Astrocyte of the cerebellum (primary cell): ENCODE measurements at places on chromosomes 5 and 9.

- DNase-seq: no peak
These were observed 20.3 kb upstream of the TNIP1 start for GRCh38 chr5:151101151-151101550.

GRCh38 chr5:146565764-146566367 is 49.9 kb upstream of the GPR151 start:
- peak; percentile 42 for DNase-seq

GRCh38 chr9:132293145-132293721 is 61.6 kb downstream of the SETX start:
- DNase-seq: no peak

DNA sequence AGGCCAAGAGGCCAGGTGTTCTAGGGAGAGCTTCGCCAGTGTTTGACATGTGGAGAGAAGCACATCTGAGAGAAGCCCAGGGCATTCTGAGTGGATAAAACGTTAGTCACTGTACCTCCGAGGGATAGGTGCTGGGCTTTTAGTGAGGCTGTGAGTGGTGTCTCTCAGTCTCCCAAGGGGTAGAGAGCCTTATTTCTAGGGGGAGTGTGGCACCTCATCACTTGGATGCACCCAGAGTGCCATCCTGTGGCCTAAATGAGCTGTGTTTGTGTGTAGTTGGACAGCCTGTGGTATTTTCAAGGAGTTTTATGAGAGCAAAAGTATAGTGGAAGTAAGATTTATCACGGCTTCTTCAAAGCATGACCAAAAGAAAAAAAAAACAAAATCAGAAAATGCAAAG is 1046.9 kb upstream of the WWC1 start:
- no peak for DNase-seq

- DNase-seq: no peak
These were observed 358.7 kb upstream of the KLF4 start for GRCh38 chr9:107847978-107848964.

DNA sequence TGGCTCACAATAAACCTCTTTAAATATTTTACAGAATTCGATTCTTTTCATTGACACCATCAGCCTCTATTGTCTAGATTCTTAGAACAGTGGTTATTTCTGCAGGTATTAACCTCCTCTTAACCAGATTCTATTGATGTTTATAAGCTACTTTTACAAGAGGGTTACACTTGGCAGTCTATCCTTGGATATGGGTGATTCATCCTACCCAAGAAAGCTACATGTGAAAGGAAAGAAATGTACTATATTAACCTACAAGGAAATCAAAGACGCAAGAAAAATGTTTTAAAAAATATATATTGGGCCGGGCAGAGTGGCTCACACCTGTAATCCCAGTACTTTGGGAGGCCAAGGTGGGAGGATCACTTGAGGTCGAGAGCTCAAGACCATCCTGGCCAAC is 16.7 kb downstream of the SLC25A25 start:
- DNase-seq: no peak

GRCh38 chr5:94310833-94311232 is 307.6 kb downstream of the KIAA0825 start:
- no peak for DNase-seq

DNA sequence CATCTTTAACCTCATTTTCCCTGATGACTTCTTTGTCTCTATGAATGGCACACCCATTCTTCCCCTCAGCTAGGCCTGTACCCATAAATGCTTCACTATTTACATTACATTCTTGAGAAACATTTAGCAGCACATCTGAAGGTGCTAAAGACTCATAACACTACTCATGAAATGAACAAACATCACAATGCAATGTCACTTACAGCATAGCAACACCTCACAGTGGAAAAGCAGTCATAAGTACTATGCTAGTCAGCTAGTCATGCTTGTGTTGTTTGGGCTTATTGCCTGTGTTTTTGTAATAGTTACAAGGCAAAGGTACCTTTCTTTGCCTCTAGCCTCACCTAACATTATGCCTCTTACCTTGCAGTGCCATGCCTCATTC is 228.9 kb downstream of the KIAA0825 start:
- no peak for DNase-seq

- DNase-seq: no peak
These were observed 80.3 kb downstream of the RCL1 start for GRCh38 chr9:4873066-4873465.

- DNase-seq: no peak
These were observed 4.5 kb upstream of the MSMP start for GRCh38 chr9:35758475-35759050.

GRCh38 chr9:112029921-112030444 is 133.4 kb downstream of the UGCG start:
- DNase-seq: no peak

- DNase-seq: no peak
These were observed 79.8 kb downstream of the COL27A1 start for GRCh38 chr9:114235033-114235661.

GRCh38 chr5:170656346-170656745 is 127.2 kb upstream of the GABRP start:
- no peak for DNase-seq

DNA sequence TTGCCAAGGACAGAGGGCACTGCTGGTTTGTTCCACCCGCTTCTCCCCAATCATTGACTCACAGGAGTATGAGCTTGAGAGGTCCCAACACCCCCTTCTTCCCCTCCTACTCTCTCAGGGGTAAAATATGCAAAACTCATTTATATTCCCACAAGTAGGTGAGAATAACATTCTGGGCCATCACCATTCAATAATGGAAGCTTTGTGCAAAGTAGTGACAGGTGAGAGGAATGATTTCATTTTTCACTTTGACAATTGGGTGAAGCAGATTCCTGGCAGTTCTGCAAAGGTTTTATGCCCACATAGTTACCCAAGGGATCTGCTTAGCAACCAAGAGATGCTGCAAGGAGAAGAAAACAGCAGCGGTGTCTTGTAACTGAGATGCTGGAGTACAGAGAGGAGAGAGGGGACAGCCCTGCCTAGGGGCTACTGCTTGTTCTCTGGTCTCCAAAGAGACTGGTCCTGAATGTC is 137.6 kb downstream of the CMYA5 start:
- DNase-seq: no peak

DNA sequence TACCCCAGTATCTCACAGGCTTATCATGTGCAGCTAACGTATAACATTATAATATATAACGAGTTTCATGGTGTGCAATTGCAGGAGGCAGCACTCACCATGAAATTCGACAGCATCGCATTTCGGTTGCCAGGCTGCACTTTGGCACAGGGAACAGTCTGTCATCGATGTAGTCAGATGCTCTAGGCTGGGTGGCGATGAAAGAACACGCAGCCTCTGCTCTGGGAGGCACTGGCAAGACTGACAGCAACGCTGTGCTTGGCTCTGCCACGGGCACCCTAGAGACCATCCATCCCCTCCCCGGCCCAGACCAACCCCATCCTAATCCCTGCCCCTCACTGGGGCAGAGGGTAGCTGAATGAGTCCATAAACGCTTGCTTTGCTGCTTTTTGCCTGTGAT is 290.8 kb downstream of the MED10 start:
- DNase-seq: no peak

- no peak for DNase-seq
These were observed 75.1 kb upstream of the PANK3 start for GRCh38 chr5:168654211-168654721.

- peak; percentile 36 for DNase-seq
These were observed 176.8 kb upstream of the RASEF start for GRCh38 chr9:83239747-83240146.

DNA sequence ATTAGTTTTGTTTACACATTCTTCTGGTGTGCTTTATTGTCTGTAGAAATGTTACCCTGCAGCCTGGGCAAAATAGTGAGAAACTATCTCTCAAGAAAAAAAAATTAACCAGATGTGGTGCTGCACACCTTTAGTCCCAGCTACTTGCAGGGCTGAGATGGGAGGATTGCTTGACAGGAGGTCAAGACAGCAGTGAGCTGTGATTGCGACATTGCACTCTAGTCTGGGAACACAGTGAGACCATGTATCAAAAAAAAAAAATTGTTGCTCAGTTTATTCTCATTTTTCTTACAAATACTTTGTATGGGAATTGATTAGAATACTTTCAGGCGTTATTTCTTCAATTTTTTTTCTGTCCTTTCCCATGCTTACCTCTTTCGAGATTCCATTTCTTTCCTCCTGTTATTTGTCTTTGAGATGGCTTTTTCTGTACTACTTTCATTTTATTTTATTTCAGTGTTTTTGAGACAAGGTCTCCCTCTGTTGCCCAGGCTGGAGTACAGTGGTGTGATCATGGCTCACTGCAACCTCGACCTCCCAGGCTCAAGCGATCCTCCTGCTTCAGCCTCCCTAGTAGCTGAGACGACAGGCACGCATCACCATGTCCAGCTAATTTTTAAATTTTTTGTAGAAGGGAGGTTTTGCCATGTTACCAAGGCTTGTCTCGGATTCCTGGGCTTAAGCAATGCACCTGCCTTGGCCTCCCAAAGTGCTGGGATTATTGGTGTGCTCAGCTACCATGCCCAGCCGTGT is 24.9 kb downstream of the TENT2 start:
- DNase-seq: no peak

GRCh38 chr9:126945682-126946081 is 31.1 kb downstream of the RALGPS1 start:
- DNase-seq: no peak

- peak; percentile 70 for DNase-seq
These were observed 31.8 kb downstream of the FABP6 start for GRCh38 chr5:160260881-160261815.

DNA sequence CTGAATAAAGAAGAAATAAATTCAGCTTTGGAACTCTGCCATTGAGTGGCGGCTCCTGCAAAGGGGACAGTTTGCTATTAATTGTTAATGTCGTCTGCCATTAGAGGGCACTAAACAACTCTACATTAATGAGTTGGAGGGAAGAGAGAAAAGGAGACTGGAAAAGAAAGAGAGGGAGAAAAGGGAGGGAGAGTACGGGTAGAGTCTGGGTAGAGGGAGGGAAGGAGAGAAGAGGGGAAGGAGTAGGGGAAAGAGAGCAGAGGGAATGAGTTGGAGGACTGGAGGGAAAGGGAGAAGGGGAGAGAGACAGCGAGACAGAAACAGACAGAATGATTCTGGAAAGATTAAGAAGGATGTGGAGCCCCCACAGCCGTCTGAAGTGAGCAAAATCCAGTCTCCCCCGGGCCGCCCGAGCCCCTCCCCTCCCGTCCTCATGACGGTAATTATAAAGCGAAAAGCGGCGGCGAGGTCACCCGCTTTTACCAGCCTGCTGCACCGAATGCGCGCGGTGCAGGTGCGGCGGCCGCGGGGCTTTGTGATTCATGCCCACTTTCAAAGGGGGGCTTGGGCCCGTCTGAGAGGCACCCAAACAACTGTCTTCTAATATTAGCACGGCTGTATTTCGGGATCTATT is 1.9 kb upstream of the FST start:
- DNase-seq: no peak

GRCh38 chr5:662751-663435 is 30.3 kb downstream of the TPPP start:
- DNase-seq: no peak

DNA sequence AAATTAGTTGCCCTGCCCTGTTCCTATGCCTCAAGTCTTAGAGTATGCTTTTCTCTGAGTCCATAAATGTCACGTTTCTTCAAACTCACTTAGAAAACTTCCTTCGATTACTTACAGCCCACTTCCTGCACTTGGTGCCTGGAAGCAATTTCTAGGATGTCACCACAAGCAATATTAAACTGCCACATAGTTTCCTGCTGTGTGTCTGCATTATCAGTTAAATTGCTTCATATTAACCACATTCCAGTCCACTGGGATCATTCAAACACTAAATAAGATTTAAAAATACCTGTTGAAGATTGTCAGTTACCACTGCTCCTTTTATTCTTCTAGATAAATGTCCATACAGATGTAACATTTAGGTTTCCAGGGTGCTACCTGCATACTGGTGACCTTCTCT is 4.1 kb downstream of the DENND1A start:
- no peak for DNase-seq

GRCh38 chr5:31941151-31941755 is 232.9 kb downstream of the GOLPH3 start:
- DNase-seq: no peak

DNA sequence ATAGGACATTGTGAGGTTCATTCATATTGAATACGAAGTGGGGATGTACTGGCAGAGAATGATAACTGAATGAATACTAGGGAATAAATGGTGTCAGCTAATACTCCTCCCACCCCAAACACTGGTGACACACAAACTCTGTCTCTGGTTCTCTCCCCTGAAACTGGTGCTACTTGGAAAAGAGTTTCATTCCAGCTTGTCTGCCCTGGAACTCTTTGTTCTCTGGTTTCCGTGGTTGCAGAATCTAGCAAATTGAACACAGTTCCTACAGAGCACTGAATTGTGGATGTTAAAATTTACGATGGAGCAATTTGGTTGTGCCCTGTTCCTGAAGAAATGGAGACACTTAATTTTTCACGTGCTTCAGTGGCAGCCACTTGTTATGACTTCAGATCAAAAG is 181.7 kb downstream of the KCTD16 start:
- no peak for DNase-seq

DNA sequence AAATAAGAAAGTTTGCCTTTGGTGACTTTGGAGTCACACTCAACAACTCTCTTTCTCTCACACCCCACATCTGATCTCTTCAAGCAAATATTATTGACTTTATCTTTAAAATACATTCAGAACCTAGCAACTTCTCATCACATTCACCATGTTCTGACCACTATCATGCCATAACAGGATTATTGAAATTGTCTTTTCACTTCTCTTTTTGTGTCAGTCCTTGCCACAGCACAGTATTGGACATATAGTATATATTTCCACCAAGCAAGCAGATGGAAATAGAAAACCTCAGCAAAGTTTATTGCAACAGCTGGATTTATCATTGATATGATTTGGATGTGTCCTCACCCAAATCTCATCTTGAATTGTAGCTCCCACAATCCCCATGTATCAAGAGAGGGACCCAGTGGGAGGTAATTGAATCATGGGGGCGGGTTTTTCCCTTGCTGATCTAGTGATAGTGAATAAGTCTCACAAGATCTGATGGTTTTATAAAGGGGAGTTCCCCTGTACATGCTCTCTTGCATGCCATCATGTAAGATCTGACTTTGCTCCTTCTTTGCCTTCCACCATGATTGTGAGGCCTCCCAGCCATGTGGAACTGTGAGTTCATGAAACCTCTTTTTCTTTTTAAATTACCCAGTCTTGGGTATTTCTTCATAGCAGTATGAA is 26.9 kb upstream of the ITGA1 start:
- no peak for DNase-seq

GRCh38 chr9:36164372-36164771 is 4.8 kb upstream of the CCIN start:
- DNase-seq: no peak

GRCh38 chr5:54867310-54867944 is 118.0 kb downstream of the ESM1 start:
- peak; percentile 67 for DNase-seq

GRCh38 chr5:172680921-172681320 is 39.9 kb downstream of the NEURL1B start:
- no peak for DNase-seq
